Gastrocnemius medialis (tissue), 4 donors: ENCODE measurements at places on chromosomes 11 and 22.
A peak's percentile ranks its signal among the peaks of the same experiment; 100 is the strongest.

- DNase-seq, result no peak
These were observed 30.4 kb downstream of the CREB3L1 start for GRCh38 chr11:46307785-46308341.

DNA sequence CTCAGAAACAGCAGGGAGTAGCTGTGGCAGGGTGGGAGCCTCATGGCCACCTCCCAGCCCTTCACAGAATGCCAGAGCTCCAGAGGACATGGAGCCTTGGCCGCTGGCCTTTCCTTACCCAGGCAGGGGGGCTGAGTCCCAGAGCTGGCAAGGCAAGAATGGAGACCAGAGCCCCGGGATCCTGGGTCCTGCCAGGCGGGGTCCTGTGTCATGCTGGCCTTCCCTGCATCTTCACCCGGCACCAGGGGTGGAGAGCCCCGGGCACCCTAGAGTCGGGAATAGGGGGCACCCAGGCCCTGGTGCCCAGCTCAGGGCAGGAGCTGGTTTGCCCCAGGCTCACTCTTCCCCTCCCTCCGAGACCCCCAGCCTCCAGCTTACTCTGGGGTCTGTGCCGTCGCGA is 519.9 kb downstream of the TBC1D22A start:
- DNase-seq, result no peak

GRCh38 chr22:23829845-23830372 is 8.9 kb downstream of the DERL3 start:
- no peak for DNase-seq

DNA sequence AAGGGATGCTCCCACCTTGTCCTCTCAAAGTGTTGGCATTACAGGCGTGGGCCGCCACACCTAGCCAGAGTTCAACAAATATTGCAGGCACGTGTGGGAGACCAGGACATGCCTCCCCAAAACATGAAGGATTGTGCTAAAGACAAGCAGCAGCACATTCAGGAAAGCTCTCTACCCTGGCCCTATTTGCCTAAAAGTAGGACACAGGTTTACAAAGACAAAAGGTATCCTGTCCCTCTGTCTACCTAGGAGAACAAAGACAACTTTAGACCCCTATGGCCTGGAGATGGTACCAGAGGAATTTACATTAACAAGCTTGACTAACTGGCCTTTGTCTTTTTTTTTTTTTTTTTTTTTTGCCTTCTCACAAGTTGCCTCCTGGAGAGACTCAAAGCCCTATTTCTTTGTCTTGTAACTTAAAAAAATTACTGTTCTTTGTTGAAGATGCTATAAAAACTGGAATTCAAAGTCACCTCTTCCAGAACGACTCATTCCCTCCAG is 859 bp upstream of the ACCS start:
- no peak for DNase-seq

GRCh38 chr11:10285148-10285802 is 8.7 kb downstream of the SBF2 start:
- DNase-seq, result no peak

GRCh38 chr22:17862646-17863181 is 88.4 kb upstream of the BID start:
- no peak for DNase-seq

DNA sequence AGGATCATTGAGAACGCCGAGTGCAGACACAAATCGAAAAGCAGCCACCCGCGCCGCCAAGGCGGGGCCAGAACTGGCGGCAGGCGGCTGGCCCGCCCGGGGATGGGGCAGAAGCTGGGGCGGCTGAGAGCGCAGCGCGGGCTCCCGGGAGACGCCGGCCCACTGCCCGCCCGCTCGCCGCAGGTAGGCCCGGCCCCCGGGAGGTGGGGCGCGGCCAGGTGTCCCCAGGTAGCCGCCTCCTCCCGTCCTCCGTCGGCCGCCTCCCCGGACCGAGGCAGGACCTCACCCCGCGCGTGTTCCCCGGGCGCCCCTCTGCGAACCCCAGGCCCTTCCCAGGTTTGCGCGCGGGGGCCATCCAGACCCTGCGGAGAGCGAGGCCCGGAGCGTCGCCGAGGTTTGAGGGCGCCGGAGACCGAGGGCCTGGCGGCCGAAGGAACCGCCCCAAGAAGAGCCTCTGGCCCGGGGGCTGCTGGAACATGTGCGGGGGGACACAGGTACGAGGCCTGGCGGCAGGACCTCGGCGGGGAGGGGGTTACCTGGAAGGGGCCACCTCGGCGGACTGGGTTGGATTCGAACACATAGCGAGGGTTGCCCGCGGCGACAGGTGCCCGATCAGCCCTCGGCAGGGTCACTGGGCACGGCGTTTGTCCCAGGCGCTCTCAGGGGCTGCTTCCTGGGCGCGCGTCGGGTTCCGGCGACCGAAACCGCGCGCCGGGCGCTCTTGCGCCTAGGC is at the start of gene PRRG4:
Gene PRRG4 (plus strand): TSS at position 248 of the 733 bp plus-strand sequence. CDS start 603 bp downstream, outside the sequence.
- peak; percentile 19 for DNase-seq

DNA sequence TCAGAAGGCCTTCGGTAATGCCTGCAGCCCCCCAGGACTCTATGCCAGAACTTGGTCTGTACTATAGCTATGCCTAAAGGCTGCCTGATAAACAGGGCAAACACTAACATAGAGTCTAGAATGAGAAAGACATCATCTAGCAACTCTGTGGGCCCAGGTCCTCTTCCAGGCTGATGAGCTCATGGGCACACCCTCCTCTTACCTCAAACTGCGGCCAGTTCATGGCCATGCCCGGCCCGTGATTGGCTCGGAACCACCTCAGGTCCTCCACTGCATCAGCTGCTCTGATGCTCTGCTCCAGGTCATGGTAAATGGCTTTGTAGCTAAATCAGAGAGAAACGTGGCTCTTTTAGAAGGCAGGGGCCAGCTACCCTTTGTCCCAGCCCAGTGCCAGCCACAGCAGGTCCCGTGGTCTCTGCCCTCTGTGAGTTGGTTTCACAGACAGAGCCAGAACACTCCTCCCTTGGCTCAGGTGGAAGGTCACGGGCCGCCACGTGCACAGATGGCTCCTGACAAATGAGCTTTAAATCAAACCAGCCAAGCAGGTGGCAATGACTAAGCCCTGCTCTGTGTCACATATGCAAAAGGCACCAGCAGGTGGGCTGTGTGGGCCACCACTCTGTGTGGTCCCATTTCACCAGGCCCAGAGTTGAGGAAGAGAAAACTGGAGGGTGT is 25.0 kb upstream of the ARFGAP3 start:
- DNase-seq, result peak; percentile 89

DNA sequence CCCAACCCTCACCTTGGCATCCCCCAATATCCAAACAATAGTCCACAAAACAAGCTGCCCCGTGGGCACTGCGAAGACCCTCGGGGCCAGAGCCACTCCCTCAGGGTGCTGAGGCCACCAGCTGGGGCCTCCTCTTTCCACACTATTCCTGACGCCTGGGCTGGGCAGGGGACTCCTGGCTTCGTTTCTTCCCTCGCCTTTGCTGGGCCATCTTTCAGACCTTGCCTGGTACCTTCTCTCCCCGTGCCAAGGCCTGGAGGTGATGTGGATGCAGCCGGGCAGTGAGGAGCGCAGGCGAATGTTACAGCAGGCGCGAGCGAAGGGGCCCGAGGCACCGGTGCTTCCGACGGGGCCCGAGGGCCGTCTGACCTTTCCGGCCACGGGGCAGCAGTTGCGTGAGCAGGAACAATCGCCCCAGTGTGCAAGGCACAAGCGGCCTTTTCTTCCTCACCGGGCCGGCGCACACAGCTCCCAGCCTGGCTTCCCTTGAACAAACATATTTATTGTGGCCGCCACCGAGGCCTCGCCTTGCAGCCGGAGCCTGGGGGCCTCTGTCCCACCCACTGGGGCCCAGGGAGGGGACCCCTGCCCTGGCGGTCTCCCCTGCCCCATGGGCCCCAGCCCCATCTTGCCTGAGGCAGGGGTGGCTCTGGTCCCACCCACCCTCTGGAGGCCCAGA is 32.6 kb upstream of the KCNQ1OT1 start:
- DNase-seq, result no peak

DNA sequence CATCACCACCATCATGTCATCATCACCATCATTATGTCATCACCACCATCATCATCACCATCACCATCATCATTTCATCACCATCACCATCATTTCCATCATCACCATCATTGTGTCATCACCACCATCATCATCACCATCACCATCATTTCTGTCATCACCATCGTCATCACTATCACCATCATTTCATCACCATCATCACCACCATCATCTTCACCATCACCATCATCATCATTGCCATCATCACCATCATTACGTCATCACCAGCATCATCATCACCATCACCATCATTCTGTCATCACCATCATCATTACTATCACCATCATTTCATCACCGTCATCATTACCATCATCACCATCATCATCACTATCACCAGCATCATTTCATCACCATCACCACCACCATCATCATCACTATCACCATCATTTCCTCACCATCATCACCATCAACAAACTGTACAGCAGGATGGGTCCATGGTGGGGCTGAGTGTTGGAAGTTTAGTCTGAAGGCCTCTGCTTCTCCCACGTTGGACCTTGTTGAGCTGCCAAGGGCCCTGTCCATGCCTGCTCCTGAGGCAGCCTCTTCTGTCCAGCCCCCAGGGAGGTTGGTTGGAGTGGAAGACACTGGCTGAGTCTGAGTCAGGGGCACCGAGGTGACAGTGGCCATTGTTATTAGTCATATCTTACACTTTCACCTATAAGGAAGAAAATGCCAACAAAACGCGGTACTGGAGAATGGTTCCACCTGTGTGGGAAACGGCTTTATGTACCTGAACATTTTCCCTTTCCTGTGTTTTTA is 247.1 kb downstream of the TBC1D22A start:
- no peak for DNase-seq

DNA sequence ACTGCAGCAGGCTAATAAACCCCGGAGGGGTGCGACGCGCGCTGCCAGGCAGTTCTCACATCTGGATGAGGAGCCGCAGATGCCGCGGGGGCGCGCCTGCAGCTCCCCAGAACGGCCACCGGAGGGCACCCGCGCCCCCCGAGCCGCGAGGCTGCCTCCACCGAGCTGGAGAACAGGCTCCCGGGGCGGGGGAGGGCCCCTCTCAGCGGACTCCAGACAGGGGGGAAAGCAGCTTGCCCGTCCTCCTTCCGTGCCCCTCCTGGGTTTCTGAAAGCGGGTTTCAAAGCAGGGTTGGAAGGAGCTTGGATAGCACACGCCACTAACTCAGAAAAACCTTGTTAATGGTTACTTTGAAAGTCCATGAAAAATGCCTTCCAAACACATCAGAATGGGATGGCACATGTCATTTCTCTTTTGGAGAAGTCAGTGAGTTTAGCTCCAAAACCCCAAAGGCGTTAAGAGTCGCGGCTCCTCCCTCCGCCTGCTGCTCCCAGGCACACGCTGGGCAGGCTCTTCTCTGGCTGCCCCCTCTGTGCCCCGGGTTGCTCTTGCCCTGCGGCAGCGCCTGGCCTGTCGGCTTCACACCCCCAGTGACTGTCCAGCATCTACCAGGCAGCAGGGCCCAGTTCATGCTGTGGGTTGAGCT is 317.8 kb downstream of the NTM start:
- no peak for DNase-seq

GRCh38 chr22:38124236-38124974 is 13.9 kb upstream of the BAIAP2L2 start:
- no peak for DNase-seq

DNA sequence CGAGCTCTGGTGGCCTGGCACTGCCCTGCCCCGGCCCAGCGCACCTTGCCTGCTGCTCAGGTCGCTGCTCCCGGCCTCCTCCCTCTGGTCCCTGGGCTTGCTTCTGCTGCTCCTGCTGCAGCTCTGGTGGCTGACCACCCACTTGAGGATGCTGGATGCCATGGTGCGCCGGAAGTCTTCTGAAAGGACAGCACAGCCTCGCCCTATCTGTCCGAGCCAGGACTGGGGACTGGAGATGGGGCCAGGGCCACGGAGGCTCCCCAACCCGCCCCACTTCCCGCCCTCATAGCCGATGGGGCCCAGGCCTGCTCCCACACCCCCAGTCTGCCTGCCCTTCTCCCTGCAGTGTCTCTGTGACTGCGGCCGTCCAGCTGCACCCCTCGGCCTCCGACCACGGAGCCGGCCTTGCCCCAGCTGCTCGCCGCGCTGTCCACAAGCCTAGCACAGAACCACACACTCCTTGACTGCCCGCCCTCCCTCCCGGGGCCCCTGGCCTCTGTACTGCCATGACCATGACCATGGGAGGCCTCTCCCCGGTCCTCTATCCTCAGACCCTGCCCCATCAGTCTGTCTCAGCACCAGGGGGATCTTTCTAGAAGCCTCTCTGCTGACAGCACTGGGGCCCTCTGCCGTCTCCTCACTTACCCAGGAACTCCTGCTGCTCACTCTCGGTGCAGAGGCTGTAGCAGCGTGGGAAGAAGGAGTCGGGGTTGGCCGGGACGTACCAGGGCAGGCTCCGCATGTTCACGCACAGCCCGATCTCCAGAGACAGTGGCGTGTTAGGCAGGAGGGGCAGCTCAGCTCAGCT is 12.7 kb downstream of the TTLL8 start:
- DNase-seq, result no peak

GRCh38 chr11:117917591-117918151 is 11.5 kb downstream of the TMPRSS13 start:
- DNase-seq, result no peak

- DNase-seq, result no peak
These were observed 12.6 kb upstream of the UPB1 start for GRCh38 chr22:24482575-24482974.

DNA sequence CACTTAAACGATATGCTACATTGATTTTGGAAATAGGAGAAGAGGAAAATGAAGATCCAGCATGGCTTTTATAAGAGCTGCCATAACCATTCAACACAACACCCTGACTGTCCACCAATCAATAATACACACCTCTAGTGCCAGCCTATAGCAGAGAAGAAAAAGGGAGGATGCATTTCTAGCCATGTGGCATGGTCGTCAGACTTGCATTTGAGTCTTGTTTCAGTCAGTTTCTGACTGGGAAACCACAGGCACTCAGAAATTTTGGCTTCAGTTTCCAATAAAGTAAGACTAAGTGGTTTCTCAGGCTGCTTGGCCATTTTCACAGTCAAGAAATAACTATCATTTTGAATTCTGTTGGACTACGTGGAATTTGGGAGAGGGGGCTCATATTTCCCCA is 523.5 kb upstream of the LRRC4C start:
- DNase-seq, result no peak

GRCh38 chr11:72781313-72782080 is 12.3 kb downstream of the STARD10 start:
- no peak for DNase-seq

GRCh38 chr11:66238786-66239413 is 29.5 kb upstream of the RAB1B start:
- no peak for DNase-seq

- DNase-seq, result no peak
These were observed 19.2 kb upstream of the CASP12 start for GRCh38 chr11:104917271-104918112.

DNA sequence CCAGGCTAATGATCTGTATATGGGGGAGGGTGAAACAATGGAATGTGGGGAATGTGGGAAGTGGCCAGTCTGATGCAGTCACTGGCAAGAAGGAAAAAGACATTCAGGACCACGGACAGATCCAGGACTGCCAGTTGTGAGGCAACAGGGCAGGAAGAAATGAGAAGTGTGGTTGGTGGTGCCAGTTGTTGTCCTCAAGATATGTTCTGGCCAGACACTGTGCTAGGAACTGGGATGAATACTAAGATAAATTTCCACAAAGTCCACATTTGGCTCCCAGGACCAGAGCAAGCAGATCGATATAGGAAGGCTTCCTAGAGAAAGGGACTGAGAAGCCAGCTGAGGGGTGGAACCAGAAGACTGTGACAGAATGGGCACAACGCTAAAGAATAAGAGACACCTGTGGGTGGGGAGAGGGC is 6.8 kb upstream of the TPBGL start:
- DNase-seq, result no peak

- DNase-seq, result no peak
These were observed 64.2 kb upstream of the CECR2 start for GRCh38 chr22:17305076-17305475.

GRCh38 chr22:31085493-31085824 is 4.3 kb downstream of the SMTN start:
- DNase-seq, result no peak
